ENCODE measurements at places on chromosomes 7 and 10.

- no peak for DNase-seq
These were observed 93.8 kb upstream of the SMNDC1 start for GRCh38 chr10:110398419-110399105.

DNA sequence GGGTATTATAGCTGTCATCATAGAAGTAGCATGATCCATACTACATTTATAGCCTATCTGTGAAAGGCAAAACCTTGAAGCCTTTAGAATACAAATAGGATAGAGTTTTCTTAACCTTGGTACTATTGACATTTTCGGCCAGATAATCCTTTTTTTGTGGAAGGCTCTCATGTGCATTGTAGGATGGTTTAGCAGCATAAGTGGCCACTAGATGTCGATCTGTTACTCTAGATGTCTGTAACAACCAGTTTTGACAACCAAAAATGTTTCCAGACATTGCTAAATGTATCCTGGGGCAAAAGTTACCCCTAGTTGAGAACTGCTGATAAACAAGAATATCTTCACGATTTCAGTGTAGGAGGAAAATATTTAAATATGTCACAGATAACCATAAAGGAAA is 319.4 kb upstream of the GALNT17 start:
- no peak for DNase-seq

GRCh38 chr7:51705701-51706100 is 389.1 kb upstream of the COBL start:
- DNase-seq: no peak

GRCh38 chr7:1246871-1247526 is 14.3 kb downstream of the UNCX start:
- DNase-seq: no peak

DNA sequence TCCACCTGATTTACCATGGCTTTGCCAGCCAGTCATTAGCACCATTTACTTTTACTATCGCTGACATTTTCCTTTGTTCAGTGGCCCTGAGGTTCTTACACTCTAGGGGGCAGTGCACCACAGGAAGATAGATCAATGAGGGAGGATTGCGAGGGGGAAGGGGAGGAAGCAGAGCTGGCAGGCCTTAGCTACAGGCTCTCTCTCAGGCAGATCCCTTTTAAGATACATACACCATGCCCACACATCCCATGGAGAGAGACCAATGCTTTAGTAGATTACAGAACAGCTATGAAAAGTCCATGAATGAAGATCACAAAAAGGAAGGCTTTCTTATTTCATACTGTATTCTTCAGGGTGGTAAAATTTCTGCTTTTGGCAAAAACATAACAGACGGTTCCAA is 47.4 kb downstream of the DENND11 start:
- DNase-seq: peak; percentile 50
